CD4-positive, alpha-beta T cell treated with Interleukin-2 at 100 ng/mL for 4 hours (primary cell): ENCODE measurements at places on chromosomes 5 and 9.

DNA sequence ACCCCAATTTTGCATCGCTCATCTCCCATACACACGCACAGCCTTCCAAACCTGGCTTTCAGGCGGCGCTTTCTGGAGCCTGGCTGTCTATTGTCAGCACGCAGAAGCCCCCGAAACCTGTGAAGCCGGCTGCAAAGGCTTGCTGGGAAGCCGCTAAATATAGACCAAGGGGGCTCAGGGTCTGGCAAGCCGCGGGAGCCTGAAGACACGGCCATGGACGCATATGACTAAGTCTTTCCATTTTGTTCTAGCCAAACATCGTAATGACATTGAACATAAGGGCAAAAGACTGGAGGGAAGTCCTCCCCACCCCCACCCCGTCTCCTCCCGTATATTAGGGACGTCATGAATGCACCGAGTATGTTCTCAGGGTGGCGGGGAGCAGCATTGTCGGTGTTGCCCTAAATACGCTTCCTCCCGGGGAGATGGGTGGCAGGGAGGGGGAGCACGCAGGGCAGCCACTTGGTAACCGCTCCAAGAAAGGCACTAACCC is 1.1 kb downstream of the CTNND2 start:
- DNase-seq: no peak

DNA sequence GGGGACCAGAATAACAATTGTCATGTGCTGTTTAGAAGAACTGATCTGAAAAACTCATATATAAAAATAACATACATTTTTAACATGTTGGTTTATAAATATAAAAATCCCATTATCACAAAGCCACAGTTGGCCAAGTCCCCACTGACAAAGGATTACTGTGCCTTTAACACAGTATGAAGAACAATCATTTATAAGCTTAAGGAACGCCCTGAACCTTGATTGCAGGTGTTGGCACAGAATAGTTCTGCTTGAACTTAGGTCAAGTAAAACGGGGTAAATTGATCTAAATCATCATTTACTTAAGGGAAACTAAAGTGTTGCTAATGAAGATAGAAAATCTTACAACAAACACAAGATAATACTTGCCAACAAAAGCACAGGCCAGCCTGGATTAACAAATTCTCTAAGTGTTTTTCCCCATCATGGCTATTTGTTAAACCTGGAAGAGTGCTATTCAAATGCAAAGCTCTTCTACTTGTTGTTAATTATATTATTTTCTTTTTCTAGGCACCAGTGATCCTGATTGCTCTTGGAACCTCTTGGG is 46.1 kb downstream of the ASTN2 start:
- DNase-seq: no peak

DNA sequence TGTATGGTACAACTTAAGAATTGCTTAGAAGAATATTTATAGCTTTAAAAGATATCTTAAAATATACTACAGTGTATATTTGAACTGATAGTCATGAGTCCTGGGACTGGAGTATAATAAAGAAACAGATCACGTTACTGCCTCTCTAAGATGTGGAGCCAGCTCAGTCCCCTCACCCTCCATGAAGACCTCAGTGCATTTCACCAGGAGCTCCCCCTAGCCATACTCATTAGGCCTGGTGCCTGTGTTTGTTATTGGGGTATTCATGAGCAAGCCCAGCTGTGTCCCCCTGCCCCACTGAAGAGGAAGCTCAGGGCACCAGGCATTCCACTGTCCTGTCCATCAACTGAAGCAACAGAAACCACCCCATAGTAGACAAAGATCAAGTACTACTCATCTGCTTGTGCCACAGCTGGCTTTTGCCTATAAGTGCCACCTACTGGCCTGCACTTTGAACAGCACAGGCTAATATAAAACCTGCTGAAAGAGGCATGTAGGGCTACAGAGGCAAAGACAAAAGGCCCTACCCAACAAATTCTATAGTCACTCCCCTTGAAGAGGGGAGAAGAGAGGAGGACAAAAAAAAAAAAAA is 850.2 kb upstream of the NUDT12 start:
- no peak for DNase-seq

- DNase-seq: no peak
Observed at GRCh38 chr5:17061973-17062470, 125.9 kb upstream of the MYO10 start.

GRCh38 chr5:111461255-111461671 is 51.1 kb downstream of the STARD4 start:
- no peak for DNase-seq

DNA sequence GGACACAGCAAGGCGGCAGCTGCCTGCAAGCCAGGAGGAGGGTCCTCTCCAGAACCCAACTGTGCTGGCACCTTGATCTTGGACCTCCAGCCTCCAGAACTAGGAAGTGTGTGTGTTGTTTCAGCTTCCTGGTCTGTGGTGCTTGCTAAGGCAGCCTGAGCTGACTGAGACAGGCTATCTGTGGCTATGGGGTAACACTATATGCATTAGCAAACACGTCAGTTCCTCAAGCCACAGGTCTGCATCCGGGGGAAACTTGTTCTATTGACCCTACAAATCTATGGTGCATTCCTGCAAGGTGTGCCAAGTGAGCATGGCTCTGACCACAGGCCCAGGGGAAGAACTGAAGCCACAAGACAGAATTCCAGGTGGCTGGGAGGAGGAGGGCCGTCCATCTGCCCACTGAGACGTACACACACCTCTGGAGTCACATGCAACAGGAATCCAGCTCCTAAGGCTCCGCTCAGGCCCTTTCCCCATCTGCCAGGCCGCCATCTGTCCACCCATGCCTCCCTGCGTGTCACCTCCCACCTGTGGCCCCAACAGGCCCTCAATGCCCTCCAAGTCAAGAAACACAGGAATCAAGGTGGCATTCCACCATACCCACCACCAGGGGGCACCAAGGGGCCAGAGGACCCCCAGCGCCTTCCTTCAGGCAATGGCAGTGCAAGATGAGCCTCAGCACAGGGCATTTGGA is 174.9 kb downstream of the ROR2 start:
- peak; percentile 62 for DNase-seq

DNA sequence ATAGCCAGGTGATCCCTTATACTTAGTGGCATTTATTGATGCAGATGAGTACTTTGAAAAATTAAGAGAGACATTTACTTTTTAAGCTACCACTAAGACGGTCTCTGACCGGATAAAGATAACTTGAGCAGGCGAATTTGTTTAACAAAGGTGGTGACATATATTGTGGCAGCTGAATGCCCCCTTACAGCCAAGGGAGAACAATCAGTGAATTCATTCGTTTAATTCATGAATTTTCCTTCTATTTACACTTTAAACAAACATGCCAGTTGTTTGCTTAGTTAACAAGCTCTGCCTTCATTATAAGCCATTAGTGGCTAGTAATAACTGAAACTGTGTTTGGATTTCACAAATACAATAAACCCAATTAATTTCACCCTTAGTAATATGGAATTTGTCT is 187.1 kb downstream of the AOPEP start:
- no peak for DNase-seq

DNA sequence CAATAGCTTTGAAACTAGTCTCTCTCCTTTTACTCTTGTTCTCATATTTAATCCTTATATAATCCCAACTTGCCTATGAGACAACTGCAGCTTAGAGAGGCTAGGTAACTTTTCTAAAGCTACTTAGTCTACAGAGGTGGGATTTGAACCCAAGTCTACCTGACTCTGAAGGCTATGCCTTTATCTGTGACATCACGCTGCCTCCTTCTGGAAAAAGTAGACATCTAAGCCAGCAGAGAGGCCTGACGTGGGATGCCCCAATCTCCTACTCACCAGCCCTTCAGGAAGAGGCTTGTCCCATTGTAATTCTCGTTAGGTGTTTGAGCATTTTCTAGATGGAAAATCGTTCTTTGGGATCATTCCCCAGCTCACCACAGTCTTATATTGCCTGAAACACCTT is 167.5 kb downstream of the HSPA4 start:
- no peak for DNase-seq

GRCh38 chr5:197892-198489 is 6.7 kb downstream of the LRRC14B start:
- no peak for DNase-seq

GRCh38 chr5:92945605-92946097 is 635.4 kb downstream of the NR2F1-AS1 start:
- no peak for DNase-seq

DNA sequence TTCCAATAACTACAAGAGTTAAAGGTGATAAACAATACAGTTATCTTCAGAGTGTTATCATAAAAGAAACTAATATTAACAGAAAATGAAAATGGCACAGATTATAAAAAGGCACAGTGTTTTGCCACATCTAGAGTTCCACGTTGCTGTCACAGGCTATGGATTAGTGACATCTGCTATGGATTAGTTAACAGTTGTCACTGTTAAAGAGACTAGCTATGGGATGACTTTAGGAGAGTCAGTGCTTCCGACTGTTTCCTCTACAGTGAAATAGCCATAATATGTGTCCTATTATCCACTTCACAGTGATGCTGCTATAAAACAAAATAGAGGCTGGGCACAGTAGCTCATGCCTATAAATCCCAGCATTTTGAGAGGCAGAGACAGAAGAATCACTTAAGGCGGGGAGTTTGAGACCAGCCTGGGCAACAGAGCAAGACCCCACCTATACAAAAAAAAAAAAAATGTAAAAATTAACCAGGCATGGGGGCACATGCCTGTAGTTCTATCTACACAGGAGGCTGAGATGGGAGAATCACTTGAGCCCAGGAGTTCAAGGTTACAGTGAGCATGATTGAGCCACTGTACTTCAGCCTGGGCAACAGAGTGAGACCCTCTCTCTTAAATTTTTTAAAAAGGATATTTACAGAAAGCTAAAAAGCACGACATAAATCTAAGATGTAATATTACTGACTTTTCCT is 19.7 kb downstream of the MAPKAP1 start:
- no peak for DNase-seq

GRCh38 chr9:78676009-78676408 is 379.1 kb downstream of the PSAT1 start:
- DNase-seq: no peak

GRCh38 chr9:87451149-87451548 is 46.5 kb upstream of the DAPK1 start:
- no peak for DNase-seq

GRCh38 chr5:23302438-23302837 is 205.0 kb upstream of the PRDM9 start:
- DNase-seq: no peak

- peak; percentile 8 for DNase-seq
Observed at GRCh38 chr5:150153957-150154617, 1.6 kb downstream of the PDGFRB start.

DNA sequence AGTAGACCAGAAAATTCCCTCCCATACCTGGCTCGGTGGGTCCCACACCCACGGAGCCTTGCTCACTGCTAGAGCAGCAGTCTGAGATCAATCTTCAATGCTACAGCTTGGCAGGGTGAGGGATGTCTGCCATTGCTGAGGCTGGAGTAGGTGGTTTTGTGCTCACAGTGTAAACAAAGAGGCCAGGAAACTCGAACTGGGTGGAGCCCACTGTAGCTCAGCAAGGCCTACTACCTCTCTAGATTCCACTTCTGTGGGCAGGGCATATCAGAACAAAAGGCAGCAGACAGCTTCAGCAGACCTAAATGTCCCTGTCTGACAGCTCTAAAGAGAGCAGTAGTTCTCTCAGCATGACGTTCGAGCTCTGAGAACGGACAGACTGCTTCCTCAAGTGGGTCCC is 5.6 kb upstream of the GZMA start:
- peak; percentile 60 for DNase-seq

GRCh38 chr5:151675611-151676313 is 11.0 kb downstream of the SPARC start:
- DNase-seq: no peak

DNA sequence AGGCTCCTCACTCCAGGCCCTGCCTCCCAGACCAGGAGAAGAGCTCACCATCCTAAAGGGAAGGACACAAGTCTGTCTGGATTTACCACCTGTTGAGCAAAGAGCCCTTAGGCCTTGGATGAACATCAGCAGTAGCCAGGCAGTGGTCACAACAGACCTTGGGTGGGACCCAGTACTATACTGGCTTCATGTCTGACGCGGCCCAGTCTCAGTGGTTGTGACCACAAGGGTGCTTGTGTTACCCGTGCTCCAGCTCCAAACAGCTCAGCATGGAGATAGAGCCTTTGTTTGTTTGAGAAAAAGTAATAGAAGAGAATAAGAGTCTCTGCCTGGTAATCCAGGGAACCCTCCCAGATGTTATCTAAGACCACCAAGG is 617.4 kb downstream of the BRINP1 start:
- no peak for DNase-seq

- no peak for DNase-seq
Observed at GRCh38 chr9:104589626-104590025, 9.6 kb downstream of the OR13C5 start.

- DNase-seq: no peak
Observed at GRCh38 chr5:148352696-148353095, 17.3 kb downstream of the SPINK9 start.

GRCh38 chr5:72525816-72526215 is 18.6 kb upstream of the ZNF366 start:
- DNase-seq: no peak

DNA sequence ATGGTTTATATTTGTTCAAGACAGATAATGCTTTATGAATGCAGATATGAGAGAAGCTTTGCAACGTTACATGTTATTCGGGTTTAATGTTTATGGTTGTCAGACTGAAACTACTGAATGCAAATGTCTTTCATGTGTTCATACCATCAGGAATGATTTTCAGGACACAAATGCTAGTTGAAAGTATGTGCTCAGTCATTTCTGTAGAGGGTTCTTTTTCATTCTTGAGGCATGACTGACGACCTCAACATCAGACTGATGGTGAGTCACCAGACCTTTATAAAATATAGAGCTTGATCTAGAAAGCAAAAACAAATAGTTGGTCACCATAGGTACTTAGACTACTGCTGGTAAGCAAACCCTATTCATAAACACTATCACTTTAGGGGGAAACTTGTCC is 287.3 kb upstream of the NUDT12 start:
- DNase-seq: no peak

DNA sequence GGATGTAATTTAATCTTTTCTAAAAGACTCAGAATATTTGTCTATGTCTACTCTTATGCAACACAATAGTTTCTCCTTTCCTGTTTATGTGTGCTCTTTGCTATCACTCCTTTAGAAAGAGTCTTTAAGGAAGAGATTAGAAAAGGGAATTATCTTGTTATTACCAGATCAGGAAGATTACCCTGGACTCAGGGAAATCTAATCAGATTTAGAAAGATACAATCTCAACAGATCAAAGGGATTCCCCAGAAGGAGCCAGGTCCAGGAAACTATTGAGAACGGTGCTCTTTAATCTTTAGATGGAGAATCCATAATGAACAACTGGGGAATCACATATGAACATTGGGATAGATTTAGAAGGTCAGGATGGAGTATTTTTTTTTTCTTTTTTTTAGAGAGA is 32.4 kb upstream of the ZFR start:
- DNase-seq: no peak

- DNase-seq: no peak
Observed at GRCh38 chr5:60343102-60343501, 356.9 kb downstream of the DEPDC1B start.

GRCh38 chr5:39441838-39442237 is 17.1 kb upstream of the DAB2 start:
- no peak for DNase-seq

GRCh38 chr9:110370315-110370714 is 32.7 kb upstream of the TXNDC8 start:
- DNase-seq: no peak

- no peak for DNase-seq
Observed at GRCh38 chr5:39947657-39948056, 522.9 kb upstream of the DAB2 start.
